ENCODE measurements at places on chromosomes 5 and 9.

DNA sequence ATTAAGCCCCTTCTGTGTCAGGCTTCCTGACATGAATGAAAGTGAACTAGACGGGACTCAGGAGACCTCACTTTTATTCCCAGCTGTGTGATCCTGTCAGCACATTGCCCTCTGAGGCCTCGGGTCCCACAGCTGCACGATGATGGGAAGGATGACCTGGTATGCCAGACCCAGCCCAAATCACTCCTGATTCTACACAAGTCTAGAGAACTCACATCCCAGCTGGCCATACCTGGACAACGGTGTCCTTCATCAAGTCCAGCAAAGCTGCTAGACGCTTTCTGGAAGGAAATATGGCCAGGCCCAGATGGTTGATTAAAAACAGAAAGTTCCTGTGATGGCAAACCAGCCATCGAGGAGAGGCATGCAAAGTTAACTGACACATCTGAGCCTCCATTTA lies 118.0 kb upstream of the FSTL4 start:
- DNase-seq: no peak

- no peak for DNase-seq
Observed at GRCh38 chr5:120615967-120616645, 152.0 kb downstream of the PRR16 start.

- no peak for DNase-seq
Observed at GRCh38 chr9:101673642-101674041, 64.8 kb downstream of the GRIN3A start.

DNA sequence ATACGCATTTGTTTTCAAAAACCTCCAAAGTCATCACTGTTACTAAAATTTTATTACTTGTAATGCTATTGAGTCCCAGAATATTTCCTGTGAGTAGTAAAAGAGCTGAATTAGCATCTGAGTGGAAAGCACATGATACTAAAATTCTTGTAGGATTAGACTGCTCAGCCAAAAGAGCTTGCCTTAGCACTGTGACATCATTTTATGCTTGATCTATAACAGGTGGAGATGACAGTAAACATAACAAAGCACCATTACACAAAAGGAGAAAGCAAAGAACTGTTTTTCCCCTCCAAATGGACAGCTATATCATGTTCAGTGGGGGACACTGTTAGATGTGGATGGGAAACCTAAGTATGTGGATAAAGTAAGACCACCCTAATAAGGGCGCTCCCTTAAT lies 5.8 kb upstream of the JAK2 start:
- DNase-seq: no peak

GRCh38 chr9:88339317-88339716 lies 48.9 kb upstream of the SPIN1 start:
- DNase-seq: no peak

DNA sequence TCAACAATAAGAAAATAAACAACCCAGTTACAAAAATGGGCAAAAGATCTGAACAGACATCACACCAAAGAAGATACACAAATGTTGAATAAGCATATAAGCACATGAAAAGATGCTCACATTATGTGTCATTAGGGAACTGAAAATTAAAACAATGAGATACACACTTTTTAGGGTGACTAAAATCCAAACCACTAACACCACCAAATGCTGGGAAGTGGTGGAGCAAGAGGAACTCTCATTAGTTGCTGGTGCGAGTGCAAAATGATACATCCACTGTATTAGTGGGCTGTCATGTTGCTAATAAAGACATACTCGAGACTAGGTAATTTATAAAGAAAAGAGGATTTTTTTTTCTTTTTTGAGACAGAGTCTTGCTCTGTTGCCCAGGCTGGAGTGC lies 329.1 kb downstream of the TMEM38B start:
- DNase-seq: no peak

- DNase-seq: no peak
Observed at GRCh38 chr9:124482431-124483031, 24.7 kb downstream of the NR5A1 start.

- peak; percentile 81 for DNase-seq
Observed at GRCh38 chr5:124738681-124739633, 7.5 kb downstream of the ZNF608 start.

DNA sequence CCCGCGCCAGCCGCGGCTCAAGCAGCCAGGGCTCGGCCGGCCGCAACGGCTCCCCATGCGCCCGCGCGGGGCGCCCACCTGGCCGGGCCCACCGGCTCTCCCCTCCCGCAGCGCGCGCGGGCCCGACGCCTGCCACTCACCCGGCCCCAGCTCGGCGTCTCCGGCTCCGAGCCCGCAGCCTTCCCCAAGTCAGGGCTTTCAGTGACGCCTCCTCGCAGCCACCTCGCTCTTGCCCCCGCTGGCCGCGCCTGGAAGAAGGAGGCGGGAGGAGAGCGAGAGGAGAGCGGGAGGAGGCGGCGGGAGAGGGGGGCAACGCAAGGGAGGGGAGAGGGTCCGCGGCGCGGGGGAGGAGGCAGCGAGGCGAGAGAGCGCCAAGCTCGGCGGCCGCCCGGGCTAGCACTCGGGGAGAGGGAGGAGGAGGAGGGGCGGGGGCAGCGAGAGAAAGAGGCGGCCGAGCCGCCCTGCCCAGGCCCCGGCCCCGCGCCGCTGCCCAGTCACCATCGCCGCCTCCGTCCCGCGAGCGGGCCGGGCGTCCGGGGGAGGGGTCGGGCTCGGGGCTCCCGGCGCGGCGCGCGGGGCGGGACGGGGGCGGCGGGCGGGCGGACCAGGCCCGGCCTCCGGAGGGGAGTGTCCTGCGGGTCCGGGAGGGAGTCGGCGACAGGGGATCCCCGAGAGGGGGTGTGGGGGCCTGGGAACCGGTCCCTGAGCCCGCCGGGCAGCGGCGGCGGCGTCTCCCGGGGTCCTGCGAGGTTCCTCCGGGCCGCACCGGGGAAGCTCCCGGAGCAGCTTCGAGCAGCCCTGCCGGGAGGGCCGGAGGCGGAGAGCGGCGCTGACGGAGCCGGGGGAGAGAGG lies at the start of gene LHFPL2:
TSS of gene LHFPL2 (minus strand) at position 414 of the 852 bp plus-strand sequence. CDS start 138,559 bp downstream, outside the sequence.
- DNase-seq: no peak

GRCh38 chr5:44875661-44876605 lies 67.2 kb downstream of the MRPS30 start:
- DNase-seq: no peak

GRCh38 chr9:4838189-4838546 lies 45.4 kb downstream of the RCL1 start:
- no peak for DNase-seq

DNA sequence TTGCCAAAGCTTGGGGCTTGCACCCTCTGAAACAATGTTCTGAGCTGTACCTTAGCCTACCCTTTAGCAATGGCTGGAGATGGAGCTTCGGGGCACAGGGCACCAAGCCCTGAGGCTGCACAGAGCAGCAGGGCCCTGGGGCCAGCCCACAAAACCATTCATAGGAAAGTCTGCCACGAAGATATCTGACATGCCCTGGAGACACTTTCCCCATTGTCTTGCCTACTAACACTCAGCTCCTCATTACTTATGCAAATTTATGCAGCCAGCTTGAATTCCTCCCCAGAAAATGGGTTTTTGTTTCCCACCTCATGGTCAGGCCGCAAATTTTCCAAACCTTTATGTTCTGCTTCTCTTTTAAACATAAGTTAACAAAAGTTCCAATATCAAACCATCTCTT lies 105.7 kb downstream of the DTWD2 start:
- DNase-seq: no peak

DNA sequence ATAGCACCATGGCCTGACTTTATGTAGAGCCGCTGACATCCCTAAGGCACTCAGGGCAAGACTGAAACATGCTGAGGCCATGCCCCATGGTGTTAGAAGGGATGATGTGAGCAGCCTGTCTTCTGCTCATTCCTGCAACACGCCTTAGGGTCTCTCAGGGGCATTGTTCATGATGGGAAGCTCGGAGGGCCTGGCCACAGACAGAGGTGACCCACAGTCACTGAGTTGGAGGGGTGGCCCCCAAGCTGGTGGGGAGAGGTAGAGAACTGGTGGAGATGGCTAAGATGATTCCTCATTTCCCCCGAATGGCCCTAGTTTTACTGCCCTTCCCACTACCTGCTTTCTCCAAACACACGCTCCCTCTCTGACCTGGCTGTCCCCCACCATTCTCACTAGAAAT lies 135.2 kb downstream of the BARX1 start:
- no peak for DNase-seq

- peak; percentile 82 for DNase-seq
Observed at GRCh38 chr9:86176468-86176867, 77.1 kb upstream of the GOLM1 start.

GRCh38 chr5:50653946-50654345 lies 12.5 kb upstream of the PARP8 start:
- no peak for DNase-seq

DNA sequence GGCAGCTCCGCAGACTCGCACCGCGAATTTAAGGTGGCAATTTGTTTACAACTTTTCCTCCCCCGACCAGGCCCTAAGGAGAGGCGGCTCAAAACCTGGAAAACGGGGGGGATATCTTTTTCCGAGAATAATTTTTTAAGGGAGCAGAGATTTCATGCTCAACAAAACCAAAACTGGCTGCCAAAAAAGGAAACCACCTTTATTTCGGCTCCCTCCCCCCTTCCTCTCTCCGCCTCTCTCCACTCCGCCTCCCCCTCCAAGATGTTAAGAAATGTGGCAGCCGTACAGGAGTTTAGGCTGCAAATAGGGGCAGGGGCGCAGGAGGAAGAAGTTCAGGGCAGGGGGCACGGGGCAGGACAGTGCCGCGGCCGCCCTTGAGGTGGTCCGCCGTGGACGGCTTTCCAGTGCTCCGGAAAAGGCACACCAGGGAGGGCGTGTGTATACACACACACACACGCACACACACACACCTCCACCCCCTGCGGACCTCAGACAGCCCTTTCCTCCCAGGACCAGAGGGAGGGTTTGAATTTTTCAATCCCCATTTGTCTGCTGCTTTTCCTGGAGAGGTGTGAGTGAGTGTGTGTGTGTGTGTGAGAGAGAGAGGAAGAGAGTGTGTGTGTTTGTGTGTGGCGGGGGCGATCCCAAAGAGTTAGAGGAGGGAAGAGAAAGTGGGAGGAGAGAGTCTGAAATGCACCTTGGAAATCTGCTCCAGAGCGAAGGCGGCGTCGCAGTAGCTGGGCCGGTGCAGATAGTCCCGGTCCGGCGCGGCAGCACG lies 9.1 kb downstream of the PTCH1 start:
- DNase-seq: no peak

DNA sequence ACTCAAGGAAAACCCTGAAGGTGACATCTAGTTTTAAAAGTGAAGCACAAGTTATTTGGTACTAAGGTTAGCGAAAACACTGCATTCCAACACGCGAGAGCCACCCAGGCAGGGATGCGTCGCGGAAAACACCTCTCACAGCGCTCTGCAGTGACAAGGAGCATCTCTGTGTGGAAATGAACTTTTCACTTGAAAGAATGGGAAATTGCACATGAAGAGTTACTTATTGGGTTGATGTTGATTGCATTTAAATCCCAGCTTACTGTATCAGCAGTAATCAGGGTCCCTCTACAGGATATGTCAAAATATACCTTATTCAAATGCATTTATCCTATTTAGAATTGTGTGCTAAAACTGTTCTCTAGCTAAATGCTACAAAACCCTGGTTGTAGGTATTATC lies 144.4 kb downstream of the BNC2 start:
- no peak for DNase-seq

GRCh38 chr5:120405286-120405864 lies 58.7 kb upstream of the PRR16 start:
- no peak for DNase-seq

GRCh38 chr9:121059998-121060636 lies 10.0 kb upstream of the C5 start:
- DNase-seq: no peak

GRCh38 chr5:142922223-142922952 lies 152.2 kb downstream of the ARHGAP26 start:
- peak; percentile 7 for DNase-seq

DNA sequence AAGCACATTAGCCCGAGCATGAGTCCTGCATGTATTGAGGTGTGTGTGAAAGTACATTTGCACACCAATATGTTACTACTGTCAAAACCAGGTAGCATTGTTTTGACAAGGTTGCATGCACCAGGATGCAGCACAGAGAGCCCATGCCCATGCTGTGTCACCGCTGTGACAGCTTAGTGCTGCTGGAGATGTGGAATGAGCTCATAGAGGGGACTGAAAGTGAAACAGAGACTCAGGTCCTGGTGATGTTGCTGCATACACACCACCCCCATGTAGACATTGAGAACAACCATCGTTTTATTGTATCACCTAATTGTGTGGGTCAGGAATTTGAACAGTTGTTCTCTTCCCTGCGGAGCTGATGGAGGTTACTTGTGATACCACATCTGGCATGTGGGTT lies 53.0 kb downstream of the GADD45G start:
- no peak for DNase-seq

GRCh38 chr5:176660860-176661641 lies 13.8 kb downstream of the TSPAN17 start:
- no peak for DNase-seq

DNA sequence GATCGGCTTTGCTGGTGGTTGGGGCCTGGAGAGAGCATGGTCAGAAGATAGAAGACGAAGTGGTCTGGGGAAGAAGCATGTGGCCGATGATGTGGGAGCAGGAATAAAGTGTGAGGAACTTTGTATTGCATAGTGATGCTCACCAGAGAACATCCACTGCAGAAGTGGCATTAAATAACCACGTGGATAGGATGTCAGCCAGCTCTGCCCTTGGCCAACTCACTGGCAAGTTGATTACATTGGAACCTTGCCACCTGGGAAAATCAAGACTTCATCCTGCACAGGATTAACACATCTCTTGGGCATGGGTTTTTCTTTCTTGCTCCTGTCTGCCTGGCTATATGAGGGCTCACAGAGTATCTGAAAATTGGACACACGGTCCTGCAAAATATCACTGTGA lies 217.4 kb downstream of the DMRT2 start:
- no peak for DNase-seq

DNA sequence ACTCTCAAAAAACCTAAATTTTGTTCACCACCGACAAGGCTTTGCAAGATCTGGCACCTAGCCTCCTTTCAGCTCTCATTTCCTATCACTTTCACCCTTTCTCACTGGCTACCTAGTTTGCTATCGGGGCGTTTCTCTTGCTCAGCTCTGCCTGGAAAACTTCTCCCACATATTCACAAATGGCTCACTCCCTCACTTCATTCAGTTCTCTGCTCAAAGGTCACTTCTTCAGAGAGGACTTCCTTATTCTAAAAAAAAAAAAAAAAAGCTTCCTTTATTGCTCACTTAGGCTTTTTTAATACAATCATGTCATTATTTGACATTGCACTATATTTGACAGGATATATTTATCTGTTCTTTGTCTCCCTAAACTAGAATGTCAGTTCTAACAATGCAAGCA lies 2.1 kb upstream of the SLC25A46 start:
- DNase-seq: no peak

- DNase-seq: no peak
Observed at GRCh38 chr9:19457693-19458009, 48.8 kb downstream of the ACER2 start.

DNA sequence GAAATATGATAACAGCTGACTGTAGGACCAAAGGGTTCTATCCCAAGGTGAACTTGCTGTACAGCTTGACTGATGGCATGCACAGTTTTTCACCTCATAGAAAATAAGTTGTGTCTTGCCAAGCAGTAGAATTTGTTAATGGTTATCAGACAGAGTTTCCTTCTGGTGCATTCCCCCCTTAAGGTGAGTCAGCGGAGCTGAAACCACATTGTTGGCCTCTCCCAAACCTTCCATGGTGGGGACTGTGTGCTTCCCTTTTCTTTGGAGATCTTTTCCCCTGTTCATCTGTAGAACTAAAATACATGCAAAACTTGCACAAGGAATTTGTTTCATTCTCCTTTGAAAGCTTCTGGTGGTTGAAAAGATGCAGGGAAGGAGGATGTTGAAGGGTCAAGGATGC lies 179.8 kb downstream of the FGF1 start:
- DNase-seq: no peak

Data from NCI-H2081 treated with DMSO at 0.1 percent for 48 hours (cell line).